Stimulated activated CD4-positive, alpha-beta T cell treated with anti-CD3 and anti-CD28 coated beads, Interleukin-15, amount 100 ng/mL, for 48 hours (primary cell): ENCODE measurements at places on chromosomes 12 and 14.

DNA sequence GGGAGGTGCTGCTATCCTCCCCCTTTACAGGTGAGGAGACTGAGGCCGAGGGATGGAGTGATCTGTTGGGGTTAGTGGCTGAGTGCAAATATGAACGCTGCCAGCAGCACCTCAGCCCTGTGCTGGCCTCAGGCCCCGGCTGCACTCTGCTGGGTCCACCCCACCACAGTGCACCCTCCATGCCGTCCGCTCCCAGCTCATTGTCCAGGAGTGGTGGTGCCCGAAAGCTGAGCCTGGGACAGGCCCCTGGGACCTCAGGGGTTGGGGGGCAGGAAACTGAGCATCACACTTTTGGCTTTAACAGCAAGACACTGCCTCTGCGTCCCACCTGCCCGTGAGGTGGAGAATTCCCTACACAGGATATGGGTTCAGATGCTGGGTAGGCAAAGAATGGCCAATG, 31.5 kb upstream of the FBRSL1 start:
- no peak for DNase-seq

DNA sequence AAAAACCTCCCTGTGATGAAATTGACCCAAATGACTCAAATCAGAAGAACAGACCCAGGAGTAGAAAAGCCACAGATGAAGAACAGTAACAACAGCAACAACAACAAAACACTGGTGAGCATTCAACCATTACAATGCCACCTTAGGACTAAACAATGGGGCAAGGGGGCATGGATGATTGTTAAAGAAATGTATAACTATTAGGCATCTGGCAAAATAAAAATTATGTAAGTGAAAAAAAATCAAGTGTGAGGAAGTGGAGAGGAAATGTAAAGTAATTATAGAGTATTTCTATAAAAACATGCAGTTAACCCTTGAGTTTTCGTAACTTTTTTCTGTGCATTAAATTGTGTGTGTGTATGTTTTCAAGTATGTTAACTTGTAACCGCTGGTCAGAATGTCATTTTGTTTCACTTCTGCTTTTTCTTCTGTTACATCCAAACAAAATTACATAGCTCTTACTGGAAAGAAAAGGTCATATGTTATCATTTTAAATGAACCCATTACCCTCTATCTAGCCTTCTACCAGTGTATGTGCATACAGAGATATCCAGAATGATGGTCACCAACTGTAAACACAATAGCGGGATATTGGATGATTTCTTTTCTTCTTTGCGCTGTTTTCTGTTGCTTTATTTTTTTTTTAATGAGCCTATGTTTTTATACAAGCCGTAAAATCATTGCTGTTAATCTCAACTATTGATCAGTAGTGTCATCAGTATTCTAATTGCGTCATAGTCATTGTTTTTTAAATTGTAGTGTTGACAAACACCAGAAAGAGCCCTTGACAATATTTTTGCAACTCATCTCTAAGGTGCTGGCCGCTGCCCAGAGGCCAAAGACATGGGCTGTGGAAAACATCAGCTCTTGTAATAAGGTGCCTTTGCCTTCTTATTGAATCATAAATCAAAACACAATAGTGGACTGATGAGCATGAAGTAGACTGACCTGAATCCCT, 170.6 kb downstream of the CRADD start:
- DNase-seq: no peak

- no peak for DNase-seq
Observed at GRCh38 chr14:73240816-73241480, 3.6 kb downstream of the PAPLN start.

DNA sequence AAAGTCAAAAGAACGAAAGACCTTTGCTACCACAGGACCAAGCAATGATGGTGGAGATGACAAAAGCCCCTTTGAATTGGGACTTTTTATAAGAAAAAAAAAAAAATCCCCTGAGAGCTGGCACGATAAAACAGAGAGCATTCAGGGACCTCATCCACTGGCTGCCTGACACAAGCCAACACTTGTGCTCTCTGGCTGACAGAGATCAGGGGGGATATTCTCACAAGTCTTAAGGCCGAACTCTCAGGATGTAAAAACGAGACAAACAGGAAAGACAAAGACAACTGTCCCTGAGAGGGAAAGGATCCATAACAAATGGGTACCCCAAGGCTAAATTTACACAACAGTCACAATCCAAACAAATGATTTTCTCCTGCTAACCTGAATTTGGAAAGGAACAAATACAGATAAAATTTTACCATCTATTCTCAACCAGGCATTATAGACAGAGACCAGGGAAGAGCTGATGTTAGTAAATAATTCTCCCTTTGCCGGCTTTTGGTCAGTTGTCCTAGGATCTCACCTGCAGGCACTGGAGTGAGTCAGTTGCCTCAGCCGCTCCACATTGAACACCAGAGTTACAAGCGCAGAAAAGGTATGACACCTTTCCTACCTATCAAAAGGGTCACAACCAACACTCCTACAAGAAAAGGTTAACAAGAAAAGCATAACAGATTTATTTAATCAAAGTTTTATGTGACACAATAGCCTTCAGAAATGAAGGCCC, 37.9 kb upstream of the GARIN6 start:
- DNase-seq: no peak

DNA sequence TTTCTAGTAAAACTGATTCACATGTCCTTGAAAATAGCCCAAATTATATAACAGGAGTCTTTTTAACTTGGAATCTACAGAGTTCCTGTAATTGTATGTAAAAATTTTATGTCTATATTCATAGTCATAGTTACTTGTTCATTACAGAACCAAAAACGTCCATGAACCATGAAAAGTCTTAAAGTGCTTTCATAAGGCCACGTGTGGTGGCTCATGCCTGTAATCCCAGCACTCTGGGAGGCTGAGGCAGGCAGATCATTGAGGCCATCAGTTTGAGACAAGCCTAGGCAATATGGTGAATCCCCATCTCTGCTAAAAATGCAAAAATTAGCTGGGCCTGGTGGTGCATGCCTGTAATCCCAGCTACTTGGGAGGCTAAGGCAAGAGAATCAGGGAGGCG, 48.4 kb downstream of the GALNT4 start:
- no peak for DNase-seq

GRCh38 chr12:46920499-46920898, 94.7 kb upstream of the SLC38A4 start:
- no peak for DNase-seq

- DNase-seq: no peak
Observed at GRCh38 chr12:47781479-47782371, 8.7 kb downstream of the SLC48A1 start.

GRCh38 chr14:104477666-104478380, 101.7 kb upstream of the C14orf180 start:
- no peak for DNase-seq

GRCh38 chr12:113880326-113880725, 85.8 kb downstream of the RBM19 start:
- no peak for DNase-seq

GRCh38 chr12:102511575-102511974, 31.2 kb upstream of the IGF1 start:
- DNase-seq: no peak

- DNase-seq: no peak
Observed at GRCh38 chr12:41709463-41710285, 435.0 kb downstream of the GXYLT1 start.

DNA sequence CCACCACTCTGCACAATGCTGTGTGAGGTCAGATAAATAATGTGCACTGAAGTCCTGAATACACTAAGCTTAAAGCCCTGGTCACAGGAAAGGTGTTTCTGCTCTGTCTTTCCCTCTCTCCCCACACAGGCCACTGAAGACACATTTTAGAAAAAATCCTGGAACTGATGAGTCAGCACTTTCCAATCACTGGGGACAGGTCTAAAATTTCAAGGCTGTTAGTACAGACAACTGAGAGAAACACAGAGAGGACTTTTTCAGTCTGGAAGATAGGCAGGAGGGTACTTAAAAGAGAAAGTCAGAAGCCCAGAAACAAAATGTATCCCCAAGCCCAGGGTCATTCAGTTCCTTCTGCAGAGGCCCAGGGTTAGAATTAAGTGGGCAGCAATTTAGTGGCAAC, 333.9 kb upstream of the CCDC196 start:
- DNase-seq: no peak

DNA sequence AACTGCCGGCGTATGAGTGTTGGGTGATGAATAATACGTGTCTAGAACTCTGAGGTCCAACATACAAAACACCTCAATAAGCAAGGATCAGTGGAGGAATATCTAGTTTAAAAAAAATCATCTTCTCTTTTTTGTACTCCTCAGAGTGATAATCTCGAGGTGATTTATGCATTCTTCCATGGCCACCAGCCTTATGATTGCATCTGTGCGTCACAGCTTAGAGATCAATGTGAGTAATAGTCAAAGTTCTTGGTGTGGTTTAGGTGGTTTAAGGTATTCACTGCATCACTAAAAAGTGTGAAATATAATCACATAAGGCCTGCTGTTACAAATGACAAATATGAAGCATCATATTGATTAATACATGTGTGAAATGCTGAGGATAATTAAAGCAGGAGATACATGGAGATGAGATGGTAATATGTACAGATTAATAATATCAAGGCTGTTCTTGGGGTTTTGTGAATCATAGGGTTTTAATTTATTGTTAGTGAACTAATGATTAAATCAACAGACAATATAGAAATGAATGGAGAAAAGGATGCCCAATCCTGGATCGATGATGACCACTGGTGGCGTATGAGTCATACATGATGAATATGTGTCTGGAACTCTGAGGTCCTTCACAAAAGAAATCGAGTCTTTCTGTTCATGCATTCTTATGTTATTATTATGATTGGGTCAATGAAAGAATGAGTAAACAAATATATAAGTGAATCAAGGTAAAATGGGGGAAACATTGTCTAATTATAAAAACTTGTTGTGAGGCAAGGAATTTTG, 68.8 kb upstream of the RTL1 start:
- no peak for DNase-seq

GRCh38 chr12:130335517-130336392, 1.9 kb upstream of the PIWIL1 start:
- DNase-seq: no peak

GRCh38 chr14:54806616-54807015, 96.0 kb downstream of the GCH1 start:
- no peak for DNase-seq

DNA sequence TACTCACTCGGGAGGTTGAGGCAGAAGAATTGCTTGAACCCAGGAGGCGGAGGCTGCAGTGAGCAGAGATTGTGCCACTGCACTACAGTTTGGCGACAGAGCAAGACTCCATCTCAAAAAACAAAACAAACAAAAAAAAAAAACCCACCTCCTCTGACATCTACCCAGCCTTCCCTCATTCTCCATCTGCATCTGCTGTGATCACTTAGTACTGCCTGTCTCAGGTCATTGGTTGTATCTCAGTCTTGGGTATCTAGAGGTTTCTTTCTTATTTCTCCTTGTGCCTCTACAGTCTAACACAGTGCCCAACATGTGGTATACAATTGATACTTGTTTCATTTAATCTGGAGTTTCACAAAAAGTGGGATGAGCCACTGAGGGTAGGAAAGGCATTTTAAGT, 5.3 kb downstream of the LTBP2 start:
- DNase-seq: no peak

- DNase-seq: no peak
Observed at GRCh38 chr14:90785471-90785870, 30.8 kb downstream of the TTC7B start.

DNA sequence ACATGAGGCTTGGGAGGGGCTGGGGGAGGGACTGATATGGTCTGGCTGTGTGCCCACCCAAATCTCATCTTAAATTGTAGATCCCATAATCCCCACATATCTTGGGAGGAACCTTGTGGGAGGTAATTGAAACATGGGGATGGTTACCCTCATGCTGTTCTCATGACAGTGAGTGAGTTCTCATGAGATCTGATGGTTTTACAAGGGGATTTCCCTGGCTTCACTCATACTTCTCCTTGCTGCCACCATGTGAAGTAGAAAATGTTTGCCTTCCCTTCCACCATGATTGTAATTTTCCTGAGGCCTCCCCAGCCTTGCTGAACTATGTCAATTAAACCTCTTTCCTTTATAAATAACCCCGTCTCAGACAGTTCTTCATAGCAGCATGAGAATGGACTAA, 362.9 kb downstream of the PCNX1 start:
- no peak for DNase-seq

GRCh38 chr14:69580009-69580577, 5.4 kb upstream of the CCDC177 start:
- DNase-seq: no peak

GRCh38 chr14:51534610-51535011, 117.1 kb upstream of the FRMD6 start:
- DNase-seq: no peak

DNA sequence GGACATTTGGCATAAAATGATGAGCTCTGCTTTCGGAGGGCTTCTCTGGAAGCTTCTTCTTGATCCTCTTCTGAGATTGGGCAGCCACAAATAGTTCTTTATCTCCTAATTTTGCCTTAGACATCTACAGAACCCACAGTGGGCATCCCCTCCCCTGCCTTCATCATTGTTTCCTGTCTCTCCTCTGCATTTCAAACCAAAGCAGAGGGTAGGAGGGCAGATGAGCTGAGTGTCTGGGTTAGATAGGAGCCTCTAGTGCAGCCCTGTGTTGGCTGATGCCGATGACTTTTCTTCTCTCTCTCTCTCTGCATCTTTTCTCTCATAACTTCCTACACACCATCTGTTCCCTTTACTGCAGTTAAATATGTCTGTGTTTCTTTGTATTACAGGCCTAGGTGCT, 8.5 kb upstream of the IL26 start:
- DNase-seq: no peak

GRCh38 chr14:90969531-90970166, 90.8 kb downstream of the RPS6KA5 start:
- no peak for DNase-seq

DNA sequence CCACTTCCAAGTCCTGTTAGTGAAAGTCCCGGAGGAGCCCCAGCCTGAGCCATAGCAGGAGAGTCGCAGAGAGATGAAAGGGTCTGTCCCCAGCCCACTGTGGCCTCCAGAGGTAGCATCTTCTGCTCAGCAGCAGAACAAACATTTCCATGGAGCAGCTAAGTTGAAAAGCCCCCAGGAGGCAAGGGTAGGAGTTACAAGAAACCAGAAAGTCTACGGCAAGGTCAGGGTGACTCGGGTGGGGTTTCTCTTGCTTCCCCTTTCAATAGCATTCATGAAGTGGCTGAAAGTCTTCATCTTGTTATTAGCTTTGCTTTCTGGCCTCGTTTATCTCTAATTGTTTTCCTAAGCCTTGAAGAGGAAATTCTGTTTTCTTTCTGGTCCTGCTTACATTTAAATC, 151.2 kb upstream of the DIO3 start:
- no peak for DNase-seq
